ENCODE measurements at places on chromosomes 12 and 14. TPM values are rescaled to one million over a fixed set of nuclear protein-coding genes. Genes with fewer than 3 reads are reported as not detected.

DNA sequence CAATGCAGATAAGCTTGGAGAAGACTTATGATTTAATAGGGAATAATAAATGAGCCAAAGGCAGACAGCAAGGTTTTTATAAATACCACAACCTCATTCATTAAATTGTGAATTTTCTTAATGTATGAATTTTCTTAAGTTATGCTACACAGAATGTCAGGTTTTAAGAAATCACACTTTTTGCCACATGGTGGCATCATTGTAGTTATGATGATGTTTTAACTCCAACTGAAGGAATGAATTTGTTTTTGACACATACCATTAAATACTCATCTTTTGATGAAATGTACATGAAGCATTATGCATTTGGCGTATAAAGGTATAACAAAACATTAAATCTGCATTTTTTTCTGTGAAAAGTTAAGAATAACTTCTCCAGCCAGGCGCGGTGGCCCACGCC is 524.1 kb upstream of the FBXO33 start:
- H3K36me3 ChIP-seq = no peaks in the 10 kb centered on the region
- H3K4me3 ChIP-seq = no peak overlapping the region
- no peaks in the 10 kb centered on the region for H3K4me1 ChIP-seq

DNA sequence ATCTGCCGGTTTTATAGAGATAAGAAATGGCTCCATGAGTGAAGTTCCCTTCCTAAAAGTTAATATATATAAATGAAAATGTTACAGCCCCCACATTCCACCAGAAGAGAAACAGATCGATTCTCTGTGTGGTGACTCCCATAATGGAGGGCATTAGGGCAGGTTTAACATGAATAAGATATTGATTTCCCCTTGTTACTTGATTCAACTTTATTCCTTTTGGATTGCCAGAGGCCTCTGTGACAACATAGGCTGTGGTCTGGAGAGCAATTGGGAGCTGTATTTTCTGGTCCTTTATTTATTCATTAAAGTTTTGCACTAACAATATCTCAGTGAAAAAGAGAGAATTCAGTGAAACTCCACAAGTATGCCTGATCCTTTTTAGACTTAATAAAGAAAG is 125.2 kb upstream of the CCDC196 start:
- DNase-seq = no peak
- H3K4me1 ChIP-seq = no peaks in the 10 kb centered on the region
- no peak overlapping the region for H3K27ac ChIP-seq

DNA sequence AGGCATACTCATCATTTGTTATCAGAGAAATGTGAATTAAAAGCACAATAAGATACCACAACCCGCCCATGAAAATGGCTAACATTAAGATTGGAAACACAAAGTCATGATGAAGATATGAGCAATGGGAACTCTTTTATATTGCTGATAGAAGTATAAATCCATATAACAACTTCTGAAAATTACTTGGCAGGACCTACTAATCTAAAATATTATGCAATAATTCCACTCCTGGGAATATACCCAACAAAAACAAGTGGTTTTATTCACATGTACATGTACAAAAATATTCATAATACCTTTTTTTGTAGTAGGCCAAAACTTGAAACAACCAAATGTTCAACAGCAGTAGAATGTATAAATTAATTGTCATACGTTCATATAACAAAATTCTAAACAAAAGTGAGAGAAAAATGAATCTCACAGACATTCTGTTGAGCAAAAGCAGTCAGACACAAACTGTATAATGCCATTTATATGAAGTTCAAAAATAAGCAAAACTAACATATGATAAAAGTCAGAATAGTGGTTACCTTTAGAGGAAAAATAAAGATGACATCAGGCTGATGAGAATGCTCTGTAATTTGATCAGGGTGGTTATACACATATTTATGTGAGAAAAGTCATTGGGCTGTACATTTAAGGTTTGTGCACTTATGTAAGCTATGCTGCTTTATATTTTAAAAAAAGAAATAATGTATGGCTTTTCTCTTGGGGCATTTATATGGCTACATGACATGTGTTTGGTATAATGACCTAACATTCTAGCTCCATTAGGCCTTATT is 309.2 kb upstream of the KITLG start:
- no peak overlapping the region for H3K4me3 ChIP-seq
- no peak for DNase-seq
- no peaks in the 10 kb centered on the region for H3K27me3 ChIP-seq
- H3K27ac ChIP-seq = no peak overlapping the region

DNA sequence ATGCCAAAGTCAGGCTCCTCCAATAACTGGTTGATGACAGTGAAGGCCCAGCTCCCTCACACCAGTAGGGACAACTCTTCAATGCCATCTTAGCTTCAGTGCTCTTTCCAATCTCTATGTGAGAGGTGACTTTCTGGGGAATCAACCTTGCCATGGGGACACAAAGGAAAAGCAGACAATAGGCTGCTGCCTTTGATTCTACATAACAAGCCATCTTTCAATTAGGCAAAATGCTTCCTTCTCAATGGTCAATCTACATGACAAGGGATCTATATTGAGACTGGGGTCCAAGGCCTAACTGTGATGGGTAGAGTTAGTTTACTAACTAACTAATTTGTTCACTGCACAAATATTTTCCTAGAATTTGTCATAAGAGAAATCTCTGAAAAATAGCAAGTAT is 1417.5 kb upstream of the SEL1L start:
- H3K4me1 ChIP-seq = no peaks in the 10 kb centered on the region
- no peak for DNase-seq
- no peaks in the 10 kb centered on the region for H3K27me3 ChIP-seq
- no peaks in the 10 kb centered on the region for H3K36me3 ChIP-seq
- H3K27ac ChIP-seq = no peak overlapping the region
- no peak overlapping the region for H3K4me3 ChIP-seq

- DNase-seq = peak; percentile 24
- H3K4me3 ChIP-seq = no peak overlapping the region
- no peaks in the 10 kb centered on the region for H3K36me3 ChIP-seq
- no peak overlapping the region for H3K27ac ChIP-seq
- H3K27me3 ChIP-seq = peaks cover 2% of the 10 kb centered on the region
Measured at GRCh38 chr14:76261371-76261811, 109.7 kb downstream of the GPATCH2L start.

DNA sequence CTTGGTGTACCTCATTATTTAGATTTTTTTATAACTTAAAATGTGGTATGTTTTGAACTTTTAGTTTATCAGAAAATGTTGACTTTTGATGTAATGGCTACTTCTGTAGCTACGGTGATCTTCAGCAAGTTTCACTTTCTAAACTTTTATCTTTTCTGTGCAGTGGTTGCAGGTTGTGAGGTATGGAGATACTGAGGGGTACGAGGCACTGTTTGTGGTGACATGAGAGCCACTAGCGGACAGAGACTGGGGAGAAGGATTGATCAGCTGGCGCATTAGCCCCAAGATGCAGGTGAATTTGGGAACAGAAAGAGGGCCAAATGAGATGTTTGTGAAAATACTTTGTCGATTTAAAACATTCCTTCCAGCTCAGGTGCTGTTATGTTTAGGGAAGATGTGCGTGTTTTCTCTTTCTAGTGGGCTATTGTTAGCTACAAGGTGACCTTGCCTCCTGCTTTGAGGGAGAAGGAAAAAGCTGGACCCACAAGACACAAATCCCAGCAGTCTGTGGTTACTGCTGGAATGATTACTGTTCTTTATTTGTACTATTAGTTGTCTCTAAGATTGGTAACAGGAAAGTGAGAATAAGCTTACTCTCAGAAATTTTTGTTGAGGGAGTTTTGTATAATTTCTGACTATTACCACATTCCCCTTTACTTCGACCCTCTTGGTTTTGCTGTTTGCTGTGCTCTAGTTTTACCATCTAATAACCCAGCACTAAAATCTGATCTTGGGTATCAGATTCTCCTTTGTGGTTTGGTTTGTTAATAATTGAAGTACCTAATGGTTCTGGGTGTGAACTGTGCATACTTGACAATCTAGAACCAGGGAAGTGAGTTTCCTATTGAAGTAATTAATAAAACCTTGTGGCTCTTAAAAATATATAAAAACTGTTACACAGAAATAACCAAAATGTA is 61.7 kb downstream of the FBXO34 start:
- no peak for DNase-seq
- no peak overlapping the region for H3K4me3 ChIP-seq
- no peak overlapping the region for H3K27ac ChIP-seq
- H3K27me3 ChIP-seq = no peaks in the 10 kb centered on the region
- peaks cover 3% of the 10 kb centered on the region for H3K36me3 ChIP-seq
- no peaks in the 10 kb centered on the region for H3K4me1 ChIP-seq

- H3K4me3 ChIP-seq = no peak overlapping the region
- H3K36me3 ChIP-seq = no peaks in the 10 kb centered on the region
- H3K27me3 ChIP-seq = peaks cover 2% of the 10 kb centered on the region
- peaks cover 3% of the 10 kb centered on the region for H3K4me1 ChIP-seq
- no peak overlapping the region for H3K27ac ChIP-seq
Measured at GRCh38 chr14:97388408-97388807, 591.2 kb downstream of the VRK1 start.

- H3K27ac ChIP-seq = no peak overlapping the region
- no peak overlapping the region for H3K4me3 ChIP-seq
- H3K27me3 ChIP-seq = no peaks in the 10 kb centered on the region
- DNase-seq = peak; percentile 82
- H3K36me3 ChIP-seq = no peaks in the 10 kb centered on the region
- peaks cover 32% of the 10 kb centered on the region for H3K4me1 ChIP-seq
Measured at GRCh38 chr14:34063470-34064164, 112.7 kb upstream of the EGLN3 start.

Gene SNAPC1
- total RNA-seq = 4.6 TPM

Gene CLEC4D
- not detected for total RNA-seq

Gene KCNH5
- 0.04 TPM for total RNA-seq

Data from muscle of leg (tissue), 16 donors.